ENCODE measurements at places on chromosomes 4 and X.

- no peak for DNase-seq
Measured at GRCh38 chr4:26503844-26504243, 13.6 kb upstream of the CCKAR start.

GRCh38 chrX:43504394-43504793 lies 151.7 kb upstream of the MAOA start:
- no peak for DNase-seq

- DNase-seq: no peak
Measured at GRCh38 chr4:173121076-173121561, 47.5 kb upstream of the GALNT7 start.

DNA sequence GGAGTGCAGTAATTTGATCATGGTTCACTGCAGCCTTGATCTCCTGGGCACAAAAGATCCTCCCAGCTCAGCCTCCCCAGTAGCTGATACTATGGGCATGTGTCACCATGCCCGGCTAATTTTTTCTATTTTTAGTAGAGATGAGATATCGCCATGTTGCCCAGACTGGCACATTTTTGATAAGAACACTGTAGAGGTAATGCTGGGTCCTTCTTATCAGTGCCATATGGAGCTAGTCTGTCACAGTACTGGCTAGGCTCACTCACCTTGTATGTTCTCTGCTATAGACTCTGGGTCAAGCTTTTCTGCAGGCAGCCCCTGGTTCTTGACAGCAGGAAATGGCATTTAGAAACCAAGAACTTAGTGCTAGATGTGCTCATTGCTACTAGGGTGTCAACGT lies 53.9 kb downstream of the BCOR start:
- no peak for DNase-seq

- no peak for DNase-seq
Measured at GRCh38 chr4:47391256-47391655, 72.2 kb downstream of the COMMD8 start.

DNA sequence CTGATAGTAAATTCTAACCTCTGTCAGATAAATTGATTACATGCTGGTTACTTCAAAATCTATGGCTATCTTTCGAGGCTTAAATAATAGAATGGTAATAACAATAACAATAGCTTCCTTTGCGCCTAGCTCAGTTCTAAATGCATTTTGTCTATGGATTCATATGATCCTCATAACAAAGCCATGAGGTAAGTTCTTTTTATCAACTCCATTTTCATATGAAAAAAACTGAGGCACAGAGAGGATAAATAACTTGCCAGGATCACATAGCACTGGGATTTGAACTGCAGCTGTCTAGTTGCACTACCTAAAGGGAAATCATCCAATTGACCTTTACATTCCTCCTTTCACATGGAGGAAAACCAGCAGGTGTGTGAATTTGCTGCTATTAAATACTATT lies 108.6 kb upstream of the ARX start:
- DNase-seq: no peak

- no peak for DNase-seq
Measured at GRCh38 chr4:76813070-76813469, 84.9 kb downstream of the SOWAHB start.

DNA sequence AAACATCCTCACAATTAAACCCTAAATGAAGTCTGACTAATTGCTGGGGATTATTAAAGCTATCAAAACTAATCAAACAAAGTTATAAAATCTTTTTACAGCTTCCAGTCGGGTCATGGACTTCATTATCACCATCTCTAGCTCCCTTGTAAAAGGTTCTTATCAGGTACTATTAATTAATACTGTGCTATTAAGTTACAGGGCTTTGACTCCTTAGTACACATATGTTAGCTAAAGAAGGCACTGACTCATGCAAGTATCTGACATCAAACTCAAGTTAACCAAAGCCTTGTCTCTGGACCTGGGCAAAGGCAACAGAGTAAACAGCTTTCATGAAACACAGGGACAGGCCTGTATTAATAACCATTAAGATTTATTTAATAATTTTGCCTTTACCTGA lies 7.9 kb upstream of the ADH4 start:
- no peak for DNase-seq

DNA sequence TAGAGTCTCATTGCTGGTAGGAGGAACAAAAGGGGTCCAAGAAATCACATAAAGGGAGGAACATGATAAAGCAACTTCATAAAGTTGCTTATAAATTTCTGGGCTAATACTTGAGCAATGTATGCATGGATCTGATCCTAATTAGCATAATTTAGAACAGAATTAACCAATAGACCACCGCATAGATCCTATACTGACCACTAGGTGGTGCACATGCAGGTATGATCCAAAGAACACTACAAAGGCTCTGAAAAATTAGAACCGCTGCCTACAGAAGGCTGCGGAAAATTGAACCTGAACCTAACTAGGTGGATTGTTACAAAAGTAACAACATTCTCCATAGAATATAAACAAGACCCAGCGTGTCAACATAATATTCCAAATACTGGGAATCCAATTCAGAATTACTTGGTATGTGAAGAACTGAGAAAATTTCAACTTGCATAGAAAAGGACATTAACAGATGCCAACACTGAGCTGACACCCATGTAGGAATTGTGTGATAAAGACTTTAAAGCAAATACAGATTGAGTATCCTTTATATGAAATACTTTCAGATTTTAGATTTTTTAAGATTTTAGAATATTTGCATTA lies 23.3 kb downstream of the BRCC3 start:
- no peak for DNase-seq

- DNase-seq: no peak
Measured at GRCh38 chr4:13860126-13860525, 232.6 kb upstream of the BOD1L1 start.

- no peak for DNase-seq
Measured at GRCh38 chrX:2404776-2405175, 96.0 kb downstream of the DHRSX start.

DNA sequence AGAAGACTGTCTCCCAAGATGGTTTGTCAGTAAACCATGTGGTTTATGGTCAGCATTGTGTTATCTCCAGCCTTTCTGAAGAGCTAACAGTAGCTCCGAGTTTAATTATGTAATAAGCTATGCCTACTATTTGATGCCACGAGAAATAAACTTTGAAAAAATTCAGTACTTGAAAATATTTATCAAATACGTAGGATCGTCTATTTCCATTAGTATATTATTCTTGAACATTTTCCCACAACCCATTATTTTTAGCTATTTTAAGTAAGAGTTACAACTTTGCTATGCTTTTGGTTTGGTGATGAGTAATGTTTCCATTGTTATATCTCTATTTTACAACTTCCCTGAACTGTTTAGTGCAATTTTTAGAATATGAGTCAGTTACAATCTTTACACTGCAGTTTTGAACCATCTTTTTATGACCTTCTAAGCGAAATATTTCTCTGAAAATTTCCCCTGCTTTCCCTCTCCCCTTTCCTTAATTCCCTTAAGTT lies 44.5 kb upstream of the TRIM2 start:
- no peak for DNase-seq

DNA sequence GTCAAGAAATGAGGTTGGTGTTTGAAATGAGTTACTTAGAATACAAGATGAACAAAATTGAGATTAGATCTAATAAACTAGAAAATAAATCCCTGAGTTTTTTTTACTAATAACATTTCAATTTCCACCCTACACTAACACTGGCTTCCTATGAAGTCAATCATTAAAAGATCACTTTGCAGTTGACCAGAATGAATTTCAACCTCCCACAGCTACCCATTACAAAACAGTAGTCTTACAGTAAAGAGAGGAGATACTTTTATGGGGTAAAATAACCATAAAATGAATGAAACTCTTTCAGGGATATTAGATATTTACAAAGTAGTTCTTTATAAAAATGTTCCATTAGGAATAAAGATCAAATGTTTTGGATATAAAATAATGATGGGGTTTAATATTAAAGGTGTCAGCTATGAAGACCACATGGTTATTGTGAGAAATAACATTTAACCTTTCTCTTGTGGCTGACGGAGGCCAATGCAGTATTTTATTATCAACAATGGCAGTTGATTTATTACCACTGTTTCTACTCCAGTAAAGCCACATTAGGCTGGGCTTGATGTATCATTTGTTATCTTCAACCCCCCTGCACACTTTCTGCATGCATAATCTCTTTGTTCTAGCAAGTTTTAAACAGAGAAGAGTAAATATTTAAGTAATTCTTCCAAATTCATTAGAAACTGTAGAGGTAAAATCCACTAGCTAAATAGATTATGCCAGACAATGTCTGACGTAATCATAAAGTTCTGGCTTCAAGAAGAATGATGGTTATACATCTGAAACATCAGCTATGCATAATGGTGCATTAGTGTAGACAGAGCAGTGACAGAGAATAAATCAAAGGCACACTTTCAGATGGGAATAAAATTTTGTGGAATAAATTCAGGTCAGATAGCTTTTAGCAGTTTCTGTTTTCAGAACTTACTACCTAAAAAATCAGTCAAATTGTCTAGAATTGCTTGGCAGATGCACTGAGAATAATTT lies 516.6 kb downstream of the PCDH18 start:
- no peak for DNase-seq

GRCh38 chr4:14110407-14110806 lies 482.9 kb upstream of the BOD1L1 start:
- no peak for DNase-seq

GRCh38 chr4:1033840-1034551 lies 22.6 kb downstream of the FGFRL1 start:
- DNase-seq: no peak

DNA sequence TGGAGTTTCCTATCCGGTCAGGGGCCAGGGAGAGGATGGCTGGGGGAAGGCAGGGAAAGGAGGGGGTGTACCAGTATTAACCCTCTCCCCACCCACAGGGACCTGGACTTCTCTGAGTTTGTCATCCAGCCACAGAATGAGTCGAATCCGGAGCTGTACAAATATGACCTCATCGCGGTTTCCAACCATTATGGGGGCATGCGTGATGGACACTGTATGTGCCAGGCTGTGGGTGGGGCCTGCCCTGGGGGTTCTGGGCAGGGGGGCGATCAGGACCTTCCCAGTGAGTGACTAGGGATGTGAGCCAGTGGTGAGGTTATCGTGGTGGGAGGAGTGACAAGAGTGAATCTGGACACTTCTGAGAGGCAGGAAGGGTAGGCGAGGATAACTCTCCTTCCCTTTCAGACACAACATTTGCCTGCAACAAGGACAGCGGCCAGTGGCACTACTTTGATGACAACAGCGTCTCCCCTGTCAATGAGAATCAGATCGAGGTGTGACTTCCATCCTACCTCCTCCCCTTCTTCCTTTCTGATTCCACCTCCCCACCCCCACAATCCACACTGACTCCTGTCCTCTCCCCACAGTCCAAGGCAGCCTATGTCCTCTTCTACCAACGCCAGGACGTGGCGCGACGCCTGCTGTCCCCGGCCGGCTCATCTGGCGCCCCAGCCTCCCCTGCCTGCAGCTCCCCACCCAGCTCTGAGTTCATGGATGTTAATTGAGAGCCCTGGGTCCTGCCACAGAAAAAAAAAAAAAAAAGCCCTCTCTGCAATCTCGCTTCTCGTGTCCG lies 14.6 kb downstream of the USP11 start:
- DNase-seq: no peak

GRCh38 chr4:103029300-103029699 lies 9.8 kb upstream of the SLC9B1 start:
- DNase-seq: no peak

GRCh38 chrX:73134741-73135140 lies 55.4 kb upstream of the PABPC1L2A start:
- DNase-seq: no peak

- DNase-seq: no peak
Measured at GRCh38 chr4:105598052-105598451, 45.6 kb downstream of the ARHGEF38 start.

DNA sequence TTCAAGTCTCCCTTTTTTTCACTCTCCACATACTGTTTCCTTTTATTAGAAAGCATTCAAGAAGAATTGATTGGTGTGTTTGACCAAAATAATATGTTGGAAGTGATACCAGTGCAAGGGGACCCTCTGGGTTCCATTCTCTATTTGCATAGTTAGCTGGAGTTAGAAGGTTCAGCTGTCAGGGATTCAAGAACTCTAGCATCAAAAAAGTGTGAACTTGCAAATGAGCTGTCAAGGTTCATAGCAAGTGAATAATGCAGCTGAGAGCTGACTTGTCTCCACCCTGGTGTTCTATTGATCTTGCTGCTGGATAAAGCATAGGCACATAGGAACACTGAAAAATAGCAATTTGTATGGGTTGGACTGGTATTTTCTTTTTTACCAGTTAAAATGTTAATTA lies 73.2 kb downstream of the SORBS2 start:
- no peak for DNase-seq

- no peak for DNase-seq
Measured at GRCh38 chr4:188918787-188919186, 779.5 kb downstream of the TRIML1 start.

GRCh38 chrX:100948557-100948956 lies 19.8 kb upstream of the XKRX start:
- DNase-seq: no peak

DNA sequence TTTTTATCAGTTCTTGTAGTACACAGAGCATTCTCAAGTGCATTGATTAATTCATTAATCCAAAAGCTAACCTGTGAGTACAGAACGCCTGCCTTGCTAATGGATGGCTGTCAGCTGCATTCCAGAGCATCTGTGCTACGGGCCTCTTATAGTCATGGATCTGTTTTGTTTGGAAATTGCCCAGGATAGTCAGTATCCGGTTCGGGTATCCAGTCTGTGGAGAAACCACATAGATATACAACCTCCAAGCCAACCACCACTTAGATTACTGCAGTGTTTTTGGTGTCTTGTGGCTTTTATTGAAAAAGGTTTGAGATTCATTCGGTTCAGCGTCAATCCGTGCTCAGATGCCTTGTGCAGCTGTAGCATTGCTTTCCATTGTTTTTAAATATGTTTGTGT lies 4.0 kb downstream of the LAP3 start:
- no peak for DNase-seq
